ENCODE measurements at places on chromosomes 11 and 22.

DNA sequence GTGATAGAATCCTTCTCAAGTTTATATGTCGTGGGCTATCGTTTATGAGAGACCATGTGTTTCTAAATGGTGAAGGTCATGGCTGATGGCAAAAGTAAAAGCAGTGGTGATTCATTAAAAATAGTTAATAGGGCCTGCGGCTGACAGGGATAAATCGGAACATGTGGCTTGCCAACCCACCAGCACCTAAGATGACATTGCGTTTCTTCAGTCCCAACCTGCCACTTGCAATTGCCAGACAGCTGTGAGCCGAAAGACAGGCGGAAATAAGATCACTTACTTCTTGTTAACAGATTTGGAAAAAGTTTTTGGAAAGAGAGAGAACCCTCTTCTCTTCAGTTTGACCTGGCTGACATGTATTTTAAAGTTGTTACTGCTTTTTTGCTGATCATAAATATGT, 131.5 kb upstream of the MPPED2 start:
- H3K27me3 ChIP-seq: no peaks in the 10 kb centered on the region
- no peaks in the 10 kb centered on the region for H3K4me1 ChIP-seq
- no peak overlapping the region for H3K27ac ChIP-seq
- no peak overlapping the region for H3K4me3 ChIP-seq
- no peaks in the 10 kb centered on the region for H3K36me3 ChIP-seq
- DNase-seq: no peak

GRCh38 chr11:129861702-129862522, 33.5 kb downstream of the NFRKB start:
- H3K4me3 ChIP-seq: no peak overlapping the region
- DNase-seq: peak; percentile 83
- peaks cover 27% of the 10 kb centered on the region for H3K4me1 ChIP-seq
- peaks cover 3% of the 10 kb centered on the region for H3K36me3 ChIP-seq

DNA sequence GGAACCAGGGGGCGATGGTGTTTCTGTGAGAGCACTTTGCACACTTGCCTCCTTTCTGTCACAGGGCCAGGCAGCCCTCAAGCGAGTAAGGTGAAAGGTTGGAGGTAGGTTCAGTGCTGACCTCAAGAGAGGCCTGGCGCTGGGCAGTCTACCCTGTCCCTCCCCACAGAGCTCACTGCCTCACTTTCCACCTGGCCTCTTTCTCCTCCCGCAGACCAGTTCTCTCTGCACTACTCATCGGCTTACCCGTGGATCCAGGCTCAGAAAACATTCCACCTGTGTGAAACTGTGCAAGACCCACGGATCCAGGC, 16.8 kb downstream of the APOL5 start:
- H3K27me3 ChIP-seq: no peaks in the 10 kb centered on the region
- no peaks in the 10 kb centered on the region for H3K4me1 ChIP-seq
- no peak overlapping the region for H3K27ac ChIP-seq

GRCh38 chr11:84969103-84969502, 658.0 kb downstream of the DLG2 start:
- H3K4me3 ChIP-seq: no peak overlapping the region
- H3K27ac ChIP-seq: no peak overlapping the region
- H3K27me3 ChIP-seq: no peaks in the 10 kb centered on the region
- DNase-seq: no peak

GRCh38 chr11:70768346-70769095, 370.2 kb downstream of the CTTN start:
- DNase-seq: no peak
- peaks cover 3% of the 10 kb centered on the region for H3K27me3 ChIP-seq
- no peak overlapping the region for H3K27ac ChIP-seq
- H3K4me3 ChIP-seq: no peak overlapping the region
- no peaks in the 10 kb centered on the region for H3K4me1 ChIP-seq

- H3K27ac ChIP-seq: no peak overlapping the region
- no peak for DNase-seq
- no peaks in the 10 kb centered on the region for H3K27me3 ChIP-seq
- H3K36me3 ChIP-seq: no peaks in the 10 kb centered on the region
- H3K4me3 ChIP-seq: no peak overlapping the region
- no peaks in the 10 kb centered on the region for H3K4me1 ChIP-seq
Measured at GRCh38 chr11:111549196-111549868, 8.8 kb downstream of the LAYN start.

DNA sequence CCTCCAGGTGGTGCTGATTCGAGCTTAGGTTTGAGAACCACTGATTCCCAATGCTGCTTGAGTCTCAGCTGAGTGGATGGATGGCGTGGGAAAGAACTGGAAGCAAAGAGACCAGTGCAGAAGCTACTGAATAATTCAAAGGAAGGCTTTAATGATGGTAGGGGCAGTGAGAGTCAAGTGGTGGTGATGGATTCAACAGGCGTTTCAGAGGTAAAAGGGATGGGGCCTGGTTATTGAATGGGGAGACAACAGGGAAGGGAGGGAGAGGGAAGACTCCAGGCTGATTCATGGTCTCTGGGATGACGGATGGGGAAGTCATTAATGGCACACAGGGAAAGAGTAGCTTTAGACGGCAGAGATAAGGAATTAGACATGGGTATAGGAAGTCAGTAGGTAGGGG, 104.3 kb upstream of the TBCEL start:
- no peak for DNase-seq
- H3K4me3 ChIP-seq: no peak overlapping the region
- no peaks in the 10 kb centered on the region for H3K4me1 ChIP-seq
- peaks cover 12% of the 10 kb centered on the region for H3K27me3 ChIP-seq
- H3K27ac ChIP-seq: no peak overlapping the region
- no peaks in the 10 kb centered on the region for H3K36me3 ChIP-seq

GRCh38 chr11:102197670-102198139, 87.5 kb downstream of the YAP1 start:
- DNase-seq: no peak
- H3K36me3 ChIP-seq: peaks cover 2% of the 10 kb centered on the region
- peaks cover 8% of the 10 kb centered on the region for H3K4me1 ChIP-seq

- H3K27ac ChIP-seq: peak overlapping the region; percentile 84
- H3K36me3 ChIP-seq: no peaks in the 10 kb centered on the region
- no peak for DNase-seq
- no peaks in the 10 kb centered on the region for H3K27me3 ChIP-seq
- H3K4me3 ChIP-seq: peak overlapping the region; percentile 77
- peaks cover 34% of the 10 kb centered on the region for H3K4me1 ChIP-seq
Measured at GRCh38 chr22:37562049-37562875, 2.0 kb downstream of the CDC42EP1 start.

DNA sequence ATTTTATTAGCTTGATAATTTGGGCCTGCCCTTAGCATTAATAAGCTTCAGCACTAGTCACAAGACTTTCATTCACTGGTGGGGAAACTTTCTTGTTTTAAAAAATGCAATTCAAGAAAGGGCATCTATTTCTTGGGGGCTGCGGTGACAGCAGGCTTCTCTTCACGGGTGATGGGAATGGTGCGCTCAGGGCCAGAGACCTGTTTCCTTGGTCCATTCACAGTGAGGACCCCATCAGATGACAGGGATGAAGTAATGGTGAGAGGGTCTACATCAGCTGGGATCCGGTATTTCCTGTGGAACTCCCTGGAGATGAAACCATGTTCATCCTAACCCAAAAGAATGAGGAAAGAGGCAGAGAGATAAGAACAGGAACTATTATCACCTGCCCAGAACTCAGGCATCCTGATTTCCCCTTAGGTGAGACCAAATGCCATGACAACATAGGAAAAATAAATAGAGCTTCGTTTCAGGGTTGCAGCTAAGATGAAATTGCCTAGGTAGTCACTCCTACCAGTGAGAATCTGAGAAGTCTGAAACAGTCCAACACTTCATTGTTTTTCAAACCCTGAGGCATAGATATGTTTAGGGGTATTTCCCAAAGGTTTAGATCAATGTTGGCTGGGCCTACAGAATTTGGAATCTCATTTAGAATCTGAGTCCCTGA, 2.8 kb downstream of the CRYAB start:
- no peaks in the 10 kb centered on the region for H3K36me3 ChIP-seq
- no peak overlapping the region for H3K27ac ChIP-seq
- H3K27me3 ChIP-seq: peaks cover 12% of the 10 kb centered on the region
- no peak for DNase-seq
- H3K4me1 ChIP-seq: peaks cover 8% of the 10 kb centered on the region

- H3K27ac ChIP-seq: no peak overlapping the region
- DNase-seq: no peak
- no peaks in the 10 kb centered on the region for H3K36me3 ChIP-seq
- H3K4me1 ChIP-seq: no peaks in the 10 kb centered on the region
Measured at GRCh38 chr11:75801362-75802020, 13.5 kb upstream of the UVRAG start.

GRCh38 chr11:65579291-65579690, 3.4 kb downstream of the EHBP1L1 start:
- no peak for DNase-seq
- H3K27me3 ChIP-seq: no peaks in the 10 kb centered on the region
- no peak overlapping the region for H3K27ac ChIP-seq
- no peak overlapping the region for H3K4me3 ChIP-seq

DNA sequence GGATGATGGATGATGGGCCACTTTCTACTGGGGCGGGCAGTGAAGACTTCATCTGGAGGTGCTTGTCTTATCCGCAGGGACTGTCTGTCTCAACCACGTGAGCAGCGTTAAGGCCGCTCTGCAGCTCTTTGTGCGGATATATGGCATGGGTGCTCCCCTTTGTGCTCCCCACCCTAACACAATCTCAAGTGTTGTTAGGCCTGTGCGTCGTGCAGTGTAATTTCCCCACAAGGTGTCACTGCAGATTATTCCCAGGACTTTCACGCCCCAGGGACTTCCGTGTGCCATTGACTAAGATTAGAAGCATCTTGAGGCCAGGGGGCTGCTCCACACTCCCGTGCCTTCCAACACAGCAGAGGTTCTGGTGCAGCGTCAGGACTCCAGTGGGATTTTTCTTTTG, 65.3 kb downstream of the TBC1D22A start:
- no peaks in the 10 kb centered on the region for H3K27me3 ChIP-seq
- no peaks in the 10 kb centered on the region for H3K36me3 ChIP-seq
- peaks cover 5% of the 10 kb centered on the region for H3K4me1 ChIP-seq
- H3K27ac ChIP-seq: no peak overlapping the region
- DNase-seq: no peak

DNA sequence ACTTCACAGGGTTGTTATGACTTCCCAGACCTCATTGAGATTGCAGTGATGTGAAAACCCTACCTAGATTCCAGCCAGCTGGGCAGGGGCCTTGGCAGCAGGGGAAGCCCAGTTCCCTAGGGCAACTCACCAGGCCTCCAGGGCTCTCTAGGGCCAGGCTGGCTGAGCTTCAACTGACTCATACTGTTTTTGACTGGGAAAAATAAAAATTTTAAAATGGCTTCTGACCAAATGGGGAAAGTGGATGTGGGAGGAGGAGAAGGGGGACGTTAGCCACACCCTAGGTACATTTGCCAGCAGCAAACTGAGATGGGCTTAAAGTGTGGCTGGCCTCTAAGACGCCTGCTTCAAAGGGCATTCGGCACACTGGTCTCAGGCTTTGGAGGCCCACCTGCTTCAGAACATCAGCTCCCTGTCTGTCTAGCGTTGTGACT, 39.0 kb downstream of the BMAL1 start:
- no peak for DNase-seq
- no peaks in the 10 kb centered on the region for H3K27me3 ChIP-seq
- no peak overlapping the region for H3K27ac ChIP-seq
- H3K4me3 ChIP-seq: no peak overlapping the region
- no peaks in the 10 kb centered on the region for H3K36me3 ChIP-seq

- H3K36me3 ChIP-seq: no peaks in the 10 kb centered on the region
- no peak for DNase-seq
- no peaks in the 10 kb centered on the region for H3K27me3 ChIP-seq
- peaks cover 66% of the 10 kb centered on the region for H3K4me1 ChIP-seq
- H3K4me3 ChIP-seq: peak overlapping the region; percentile 39
- peak overlapping the region; percentile 100 for H3K27ac ChIP-seq
Measured at GRCh38 chr11:65416341-65416824, 6.2 kb upstream of the NEAT1 start.

DNA sequence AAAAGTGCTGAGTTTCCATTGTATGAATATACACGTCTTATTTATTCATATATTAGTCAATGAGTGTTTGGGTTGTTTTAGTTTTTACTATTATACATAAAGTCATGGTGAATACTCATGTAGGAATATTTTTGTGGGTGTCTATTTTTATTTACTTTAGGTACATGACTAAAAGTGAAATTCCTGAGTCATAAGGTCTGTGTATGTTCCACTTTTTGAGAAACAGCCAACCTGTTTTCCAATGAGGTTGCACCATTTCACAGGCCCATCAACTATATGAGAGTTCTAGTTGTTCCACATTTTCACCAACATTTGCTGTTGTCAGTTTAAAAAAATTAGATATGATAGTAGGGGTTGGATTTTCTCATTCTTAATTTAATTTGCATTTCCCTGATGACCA, 6.6 kb upstream of the OR6X1 start:
- H3K36me3 ChIP-seq: no peaks in the 10 kb centered on the region
- H3K4me1 ChIP-seq: no peaks in the 10 kb centered on the region
- no peak overlapping the region for H3K27ac ChIP-seq
- DNase-seq: no peak
- peaks cover 5% of the 10 kb centered on the region for H3K27me3 ChIP-seq

GRCh38 chr22:42961810-42962209, 53.1 kb downstream of the PACSIN2 start:
- H3K4me3 ChIP-seq: no peak overlapping the region
- no peak for DNase-seq
- H3K36me3 ChIP-seq: no peaks in the 10 kb centered on the region
- peak overlapping the region; percentile 95 for H3K27ac ChIP-seq
- H3K4me1 ChIP-seq: peaks cover 41% of the 10 kb centered on the region

DNA sequence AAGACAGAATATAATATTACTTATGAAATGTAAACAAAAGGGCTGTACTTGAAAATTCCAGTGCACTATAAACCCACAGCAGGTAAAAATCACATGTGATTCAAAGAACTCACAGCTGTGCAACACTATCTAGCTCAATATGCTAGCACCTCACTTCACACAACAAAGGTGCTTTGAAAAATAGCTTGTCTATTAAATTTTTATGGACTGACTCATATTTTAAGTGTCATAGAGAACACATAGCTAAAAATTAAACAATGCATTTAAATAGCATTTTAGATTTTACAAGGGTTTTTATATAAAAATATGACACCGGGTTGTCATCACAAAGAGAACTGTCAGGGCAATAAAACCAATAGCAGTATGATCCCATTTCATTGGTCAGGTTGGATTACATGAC, 1390.5 kb upstream of the TENM4 start:
- 0 out of 2 replicates have a peak overlapping the region, but pooled peaks have one; percentile 37 for H3K27ac ChIP-seq
- H3K4me1 ChIP-seq: no peaks in the 10 kb centered on the region
- DNase-seq: no peak
- no peaks in the 10 kb centered on the region for H3K27me3 ChIP-seq
- no peaks in the 10 kb centered on the region for H3K36me3 ChIP-seq
- H3K4me3 ChIP-seq: no peak overlapping the region

DNA sequence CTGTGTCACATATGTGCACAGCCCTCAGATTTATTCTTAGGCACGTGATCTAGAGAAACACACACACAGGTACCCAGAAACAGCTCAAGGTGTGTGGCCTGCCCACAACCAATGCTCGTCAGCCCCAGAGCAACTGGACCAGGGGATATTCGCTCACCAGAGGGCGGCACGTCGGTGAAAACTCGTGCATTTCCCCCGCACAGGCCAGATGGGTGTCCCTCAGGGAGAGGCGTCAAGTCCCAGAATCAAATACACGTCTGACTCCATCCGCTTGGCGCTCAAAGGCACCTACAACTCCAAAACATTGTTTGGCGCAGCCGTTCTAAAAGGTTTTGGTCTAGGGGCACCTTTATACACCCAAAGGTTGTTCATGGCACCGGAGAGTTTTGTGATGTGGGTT, 429.0 kb downstream of the BRD1 start:
- no peak for DNase-seq
- H3K27me3 ChIP-seq: no peaks in the 10 kb centered on the region
- no peak overlapping the region for H3K27ac ChIP-seq
- no peaks in the 10 kb centered on the region for H3K36me3 ChIP-seq
- H3K4me1 ChIP-seq: no peaks in the 10 kb centered on the region
